ENCODE measurements at places on chromosomes 7 and 10.

- DNase-seq = no peak
These were observed 153.4 kb downstream of the BICC1 start for GRCh38 chr10:58666024-58666423.

DNA sequence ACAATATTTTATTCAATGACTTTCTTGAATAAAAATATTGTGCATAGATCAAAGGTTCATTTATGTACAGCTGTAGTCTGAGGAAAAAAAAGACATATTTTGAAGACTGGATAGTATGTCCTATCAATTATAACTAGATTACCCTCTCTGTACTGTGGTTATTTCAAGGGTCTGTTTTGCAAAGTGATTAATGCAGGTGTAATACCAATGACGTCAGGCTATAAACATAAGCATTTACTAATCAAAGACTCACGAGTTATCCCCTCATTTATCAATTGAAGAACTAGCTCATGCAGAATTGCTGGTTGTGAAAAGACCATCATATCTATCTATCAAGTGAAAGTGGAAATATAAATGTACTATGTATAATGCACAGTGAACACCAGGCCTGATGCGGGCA is 213.6 kb upstream of the HGF start:
- no peak for DNase-seq

- no peak for DNase-seq
These were observed 44.8 kb upstream of the CDK1 start for GRCh38 chr10:60733517-60733822.

DNA sequence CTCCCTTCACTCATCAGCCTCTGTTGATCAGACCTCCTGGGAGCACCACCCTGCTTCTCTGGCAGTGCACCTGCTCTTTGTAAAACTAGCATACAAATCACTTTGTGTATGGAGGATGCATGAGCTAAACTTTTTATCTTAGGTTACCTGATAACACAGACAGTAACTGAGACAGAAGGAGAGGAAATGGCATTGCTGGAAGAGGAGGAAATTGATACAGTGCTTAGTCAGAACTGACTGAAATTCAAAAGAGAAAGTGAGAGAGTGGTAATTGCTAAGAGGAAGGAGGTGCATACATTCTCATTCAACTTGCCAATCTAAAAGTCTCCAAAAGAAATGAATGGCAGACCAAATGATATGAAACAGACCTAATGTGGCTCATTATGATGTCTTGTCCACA is 1120.7 kb downstream of the GATA3 start:
- no peak for DNase-seq

DNA sequence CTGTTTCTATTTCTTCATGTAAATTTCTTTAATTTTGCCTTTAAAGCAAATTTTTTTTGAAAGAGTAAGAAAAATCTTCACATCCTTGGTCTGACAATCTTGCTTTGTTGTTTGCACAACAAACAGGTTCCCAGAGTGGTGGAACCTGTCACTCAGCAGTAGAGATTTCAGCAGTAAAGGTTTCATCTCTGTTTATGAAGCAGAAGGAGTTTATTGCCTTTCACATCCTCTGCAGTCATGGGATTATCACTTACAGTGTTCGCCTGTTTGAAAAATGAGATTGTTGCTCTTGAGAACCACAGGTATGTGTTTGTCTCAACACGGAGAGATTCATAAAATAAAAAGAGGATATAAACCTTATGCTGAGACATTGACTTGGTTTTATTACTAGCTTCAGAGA is 342.6 kb downstream of the IPMK start:
- DNase-seq = no peak

GRCh38 chr7:105682341-105683060 is 101.2 kb upstream of the EFCAB10 start:
- no peak for DNase-seq

- DNase-seq = no peak
These were observed 88.5 kb downstream of the ST7 start for GRCh38 chr7:117041822-117042221.

GRCh38 chr10:88892222-88892967 is 12.3 kb downstream of the STAMBPL1 start:
- no peak for DNase-seq

GRCh38 chr10:69742928-69743602 is 58.6 kb upstream of the COL13A1 start:
- no peak for DNase-seq

DNA sequence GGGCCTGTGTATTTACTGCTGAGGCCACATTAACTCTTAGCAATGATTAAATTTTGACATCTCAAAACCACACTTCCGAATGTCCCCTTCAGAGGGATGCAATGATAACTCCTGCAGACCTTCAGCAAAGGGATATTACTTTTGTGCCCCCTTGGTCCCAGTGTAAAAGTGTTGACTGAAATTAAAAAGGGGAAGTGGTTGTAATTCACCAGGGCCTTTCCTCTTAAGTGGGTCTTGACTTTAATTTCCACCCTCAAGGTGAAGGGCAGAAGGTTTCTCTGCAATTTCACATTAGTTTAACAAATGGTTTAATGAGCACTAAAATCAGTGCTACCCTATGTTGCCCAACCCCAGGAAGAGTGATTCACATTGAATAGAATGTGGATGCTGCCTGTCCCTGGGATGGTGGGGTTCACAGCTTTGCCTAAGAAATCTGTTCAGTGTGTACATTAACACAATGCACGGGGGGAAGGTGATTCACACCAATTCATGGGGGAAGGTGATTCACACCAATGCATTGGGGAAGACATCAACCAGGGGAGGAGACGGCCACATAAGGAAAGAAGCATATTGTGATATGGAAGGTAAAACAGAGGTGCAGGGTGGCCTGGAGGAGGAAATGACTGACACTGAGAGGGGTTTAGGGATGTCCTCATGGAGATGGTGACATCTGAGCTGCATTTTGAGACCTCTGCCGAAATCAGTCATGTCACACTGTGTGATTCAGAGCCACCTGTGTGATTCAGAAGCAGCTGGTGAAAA is 19.4 kb upstream of the TNS3 start:
- no peak for DNase-seq

DNA sequence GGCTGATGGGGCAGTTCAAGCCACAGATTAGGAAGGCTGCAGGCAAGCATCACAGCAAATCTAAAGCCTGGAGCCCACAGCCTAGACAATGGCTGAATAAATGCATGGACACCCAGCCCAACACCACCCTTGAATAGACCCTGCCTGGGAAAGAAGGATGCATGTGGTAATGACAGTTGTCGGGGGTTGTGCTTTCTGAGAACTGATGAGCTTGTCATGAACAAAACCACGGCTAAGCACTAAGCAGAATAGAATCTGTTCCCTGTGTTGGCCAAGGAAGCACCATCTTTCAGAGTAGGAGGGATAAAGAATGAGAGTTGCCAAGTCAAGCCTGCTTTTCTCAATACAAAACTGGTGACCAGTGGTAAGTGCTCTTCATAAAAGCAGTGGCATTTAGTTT is 66.1 kb upstream of the JCAD start:
- DNase-seq = no peak

DNA sequence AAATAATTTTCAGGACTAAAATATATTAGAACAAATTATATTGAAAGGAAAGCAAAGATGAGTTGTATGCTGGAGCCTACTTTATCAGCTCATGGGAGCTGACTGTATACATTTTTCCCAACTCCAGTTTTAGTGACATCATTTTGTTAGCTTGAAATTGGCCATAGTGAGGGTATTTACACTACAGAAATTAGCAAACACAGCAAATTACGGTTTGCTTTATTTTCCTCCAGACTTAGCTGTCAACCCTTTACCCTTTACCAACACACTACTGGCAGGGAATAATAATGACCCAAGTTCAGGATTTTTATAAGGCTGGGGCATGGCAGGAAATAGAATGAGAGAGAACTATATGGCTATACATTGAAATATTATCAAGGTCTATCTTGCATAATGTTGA is 120.3 kb upstream of the PRSS1 start:
- DNase-seq = no peak

DNA sequence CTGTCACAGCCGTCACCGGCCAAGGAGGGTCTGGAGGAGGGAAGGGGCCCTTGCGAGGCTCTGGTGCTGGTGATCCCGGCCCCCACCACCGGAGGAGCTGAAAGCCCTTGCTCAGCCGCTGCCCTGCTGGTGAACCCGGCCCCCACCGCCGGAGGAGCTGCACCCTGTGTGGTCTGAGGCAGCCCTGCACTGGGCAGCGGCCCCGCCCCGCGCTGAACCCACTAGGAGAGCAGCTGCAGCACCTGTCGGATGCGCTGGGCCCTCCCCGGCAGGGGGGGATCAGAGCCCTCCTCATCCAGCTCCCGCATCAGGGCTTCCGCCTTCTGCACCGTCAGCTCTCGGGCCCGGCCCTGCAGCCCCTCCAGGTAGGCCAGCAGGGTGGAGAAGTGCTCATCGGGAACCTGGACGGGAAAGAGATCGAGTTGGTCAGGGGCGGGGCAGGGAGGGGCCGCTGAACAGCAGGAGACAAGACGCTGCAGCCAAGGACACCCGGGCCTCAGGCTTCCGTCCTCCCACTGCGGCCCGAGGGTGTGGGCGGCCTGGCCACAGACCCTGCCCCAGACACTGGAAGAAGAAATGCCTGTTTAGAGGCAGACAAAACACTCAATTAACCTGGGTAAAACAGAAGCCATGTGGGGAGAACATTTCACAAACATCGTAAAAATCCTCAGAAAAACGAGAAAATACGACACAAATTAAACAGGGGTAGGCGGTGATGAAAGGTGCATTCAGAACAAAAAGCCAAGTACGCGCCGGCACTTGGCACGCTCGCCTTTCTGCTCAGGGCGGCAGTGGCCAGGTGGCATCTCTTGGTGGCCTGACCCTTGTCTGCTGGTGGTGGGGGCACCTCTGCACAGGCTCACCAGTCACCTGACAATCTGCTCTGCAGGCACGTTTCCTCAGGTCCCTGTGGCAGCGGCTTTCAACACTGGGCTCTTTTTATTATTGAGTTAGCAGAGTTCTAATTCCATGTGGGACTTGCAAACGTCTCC is 14.7 kb downstream of the CYP2W1 start:
- no peak for DNase-seq

DNA sequence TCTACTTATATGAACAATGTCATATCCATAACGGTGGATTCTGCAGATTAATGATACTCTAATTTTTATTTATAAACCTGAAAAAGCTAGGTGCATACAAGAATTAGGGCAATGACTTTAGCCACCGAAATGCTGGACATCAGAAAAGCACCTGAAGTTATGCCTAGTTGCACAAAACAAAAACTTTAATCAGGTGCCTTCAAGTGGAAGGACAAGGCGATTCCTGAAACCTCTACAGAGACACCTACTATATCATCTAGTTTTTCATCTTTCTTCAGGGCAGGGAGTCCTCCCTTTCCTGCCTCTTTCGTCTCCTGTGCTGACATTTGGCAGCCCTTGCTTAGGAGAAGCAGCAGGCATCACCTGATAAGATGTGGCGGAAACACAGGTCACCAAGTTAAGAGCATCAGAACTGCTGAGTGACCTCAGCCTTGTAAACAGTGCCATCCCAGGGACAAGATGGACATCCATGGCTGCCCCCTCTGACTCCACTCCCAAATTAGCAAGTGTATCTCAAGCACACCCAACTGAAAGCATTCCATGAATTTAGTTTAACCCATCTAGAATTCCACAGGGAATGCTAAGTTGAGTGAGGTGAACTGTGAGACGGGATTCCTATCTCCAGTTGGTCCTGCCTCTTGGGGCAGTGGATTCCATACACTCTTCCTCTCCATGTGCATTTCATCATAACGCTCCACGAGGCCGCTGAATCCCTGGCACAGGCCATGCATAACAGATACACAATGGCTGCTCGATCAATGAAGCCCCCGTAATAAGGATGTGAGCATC is 5.8 kb downstream of the ITPRIP start:
- no peak for DNase-seq

DNA sequence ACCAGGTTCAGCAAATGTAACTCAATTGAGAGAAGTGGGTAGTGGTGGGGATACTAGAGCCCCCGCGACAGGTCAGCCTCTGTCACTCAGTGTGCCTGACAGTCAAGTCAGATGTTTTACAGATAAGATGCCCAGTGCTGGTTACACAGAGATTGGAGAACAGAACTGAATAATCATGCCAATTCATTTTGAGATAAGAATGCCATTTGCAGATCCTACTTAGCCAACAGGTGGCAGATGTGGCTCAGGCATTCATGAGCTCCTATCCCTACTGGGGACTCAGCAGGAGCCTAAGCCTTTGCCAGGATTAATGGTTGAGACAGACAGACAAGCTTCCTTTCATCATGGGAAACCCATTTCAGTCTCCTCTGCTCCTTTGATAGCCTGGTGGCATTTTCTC is 137.8 kb downstream of the MAPK8 start:
- DNase-seq = no peak

DNA sequence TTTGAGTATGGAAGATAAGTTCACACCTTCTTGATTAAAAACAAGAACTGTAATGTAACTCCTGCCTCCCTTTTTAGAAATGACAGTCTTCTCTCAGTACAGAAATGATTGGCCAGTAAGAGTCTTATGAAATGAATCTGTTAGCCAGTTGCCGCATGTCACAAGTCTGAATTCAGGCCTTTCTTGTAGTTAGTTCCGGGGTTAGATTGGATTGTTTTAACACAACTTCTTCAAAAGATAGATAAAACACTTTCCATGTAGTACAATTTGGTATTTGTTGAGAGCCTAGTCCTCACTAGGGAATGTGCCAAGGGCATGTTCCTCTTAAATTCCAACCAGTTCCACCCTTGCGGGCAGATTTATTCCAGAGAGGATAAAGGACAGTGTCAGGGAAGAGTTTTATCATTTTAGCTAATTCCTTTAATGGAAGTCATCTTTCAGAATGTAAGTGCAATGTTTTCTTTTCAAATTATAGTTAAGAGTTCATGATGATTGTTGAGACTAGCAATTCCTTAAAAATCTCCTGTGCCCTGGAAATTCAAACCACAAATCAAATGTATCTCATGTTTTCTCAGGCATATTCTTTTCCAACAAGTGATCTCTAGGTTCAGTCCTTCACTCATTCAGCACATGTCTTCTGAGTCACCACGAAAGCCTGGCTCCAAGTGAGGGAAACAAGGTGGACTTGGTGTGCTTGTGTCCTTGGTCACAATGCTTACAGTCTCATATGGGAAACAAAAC is 4.1 kb downstream of the FHIP2A start:
- no peak for DNase-seq

DNA sequence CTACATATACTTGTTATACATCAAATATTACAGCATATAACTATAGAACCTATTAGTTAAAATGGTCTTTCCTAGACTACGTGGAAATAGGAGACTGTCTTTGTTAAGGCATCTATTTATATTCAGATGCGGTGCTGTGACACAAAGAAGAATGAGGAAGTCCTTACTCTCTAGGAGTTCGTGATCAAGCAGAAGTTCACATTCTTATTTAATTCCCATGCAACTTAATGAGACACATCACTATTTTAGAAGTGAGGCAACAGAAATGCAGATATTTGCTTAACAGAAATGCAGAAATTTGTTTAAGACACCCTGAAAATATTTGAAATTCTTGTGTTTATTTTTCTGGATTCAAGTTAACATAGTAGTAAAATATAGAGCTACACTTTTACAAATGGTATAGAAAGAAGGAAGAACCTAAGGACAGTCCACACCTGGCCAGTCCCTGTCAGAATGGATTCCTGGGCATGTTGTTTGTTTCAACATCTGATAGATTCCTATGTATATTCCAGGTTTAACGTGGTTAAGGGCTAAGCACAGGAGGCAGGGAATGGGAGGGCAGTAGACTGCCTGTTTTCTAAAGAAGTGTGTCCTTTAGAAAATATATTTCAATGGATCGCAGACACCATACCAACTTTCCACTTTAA is 70.6 kb upstream of the NXPH1 start:
- no peak for DNase-seq
